ENCODE measurements at places on chromosomes 3 and 15.
A peak's percentile ranks its signal among the peaks of the same experiment; 100 is the strongest.

- no peak for DNase-seq
These were observed 43.6 kb upstream of the KLF13 start for GRCh38 chr15:31283043-31283442.

- DNase-seq: peak; percentile 19
These were observed 219.0 kb downstream of the SHQ1 start for GRCh38 chr3:72629191-72629631.

DNA sequence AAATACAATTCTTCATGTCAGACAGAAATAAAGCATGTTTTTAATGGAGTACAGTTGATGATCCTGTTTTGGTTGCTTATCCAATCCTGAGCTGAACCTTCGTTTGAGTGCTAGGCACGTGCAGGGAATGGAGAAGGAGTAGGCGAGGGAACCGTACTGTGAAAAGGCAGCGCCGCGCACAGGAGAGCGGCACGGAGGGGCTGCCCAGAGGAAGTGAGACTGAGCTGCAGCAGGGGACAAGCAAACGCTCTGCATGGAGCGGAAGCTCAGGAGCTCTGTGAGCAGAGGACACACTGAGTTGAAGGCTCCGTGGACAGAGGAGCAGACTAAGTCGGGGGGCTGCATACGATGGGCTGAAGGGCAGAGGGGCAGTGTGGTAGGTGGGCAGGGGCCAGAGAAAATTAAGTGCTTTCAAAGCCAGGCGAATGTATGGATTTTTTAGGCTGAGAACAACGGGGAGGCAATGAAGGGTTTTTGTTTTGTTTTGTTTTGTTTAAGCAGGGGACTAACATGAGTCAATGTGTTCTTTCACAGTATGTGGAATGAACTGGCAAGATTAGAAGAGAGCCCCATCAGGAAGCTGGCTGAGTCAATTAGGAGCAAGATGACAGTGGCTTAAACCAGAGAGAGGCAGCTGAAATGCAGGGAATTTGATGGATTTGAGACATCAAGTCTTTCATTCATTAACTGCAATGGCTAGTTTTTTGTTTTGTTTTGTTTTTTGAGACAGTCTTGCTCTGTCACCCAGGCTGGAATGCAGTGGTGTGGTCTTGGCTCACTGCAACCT lies 23.8 kb upstream of the TM2D3 start:
- peak; percentile 44 for DNase-seq

- DNase-seq: no peak
These were observed 283.9 kb downstream of the BCHE start for GRCh38 chr3:165553371-165553770.

DNA sequence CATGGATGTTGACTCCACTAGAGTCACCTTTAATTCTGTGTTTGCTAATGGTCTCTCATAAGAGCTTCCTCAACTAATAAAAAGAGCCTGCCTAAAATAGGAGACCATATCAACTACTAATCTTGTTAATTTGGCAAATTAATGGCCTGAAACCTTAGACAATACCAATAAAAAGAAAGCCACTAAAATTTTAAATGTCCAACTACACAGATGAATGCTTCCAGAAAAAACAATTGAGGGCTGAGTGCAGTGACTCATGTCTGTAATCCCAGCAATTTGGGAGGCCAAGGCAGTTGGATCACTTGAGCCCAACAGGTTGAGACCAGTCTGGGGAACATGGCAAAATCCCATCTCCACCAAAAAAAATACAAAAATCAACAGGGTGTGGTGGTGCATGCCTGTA lies 230.9 kb downstream of the NSUN3 start:
- DNase-seq: peak; percentile 15

GRCh38 chr3:133112666-133113065 lies 74.5 kb downstream of the TMEM108 start:
- DNase-seq: no peak

GRCh38 chr15:92082006-92082843 lies 228.7 kb downstream of the SLCO3A1 start:
- DNase-seq: peak; percentile 69

- no peak for DNase-seq
These were observed 100.7 kb upstream of the SCN10A start for GRCh38 chr3:38916706-38917105.

DNA sequence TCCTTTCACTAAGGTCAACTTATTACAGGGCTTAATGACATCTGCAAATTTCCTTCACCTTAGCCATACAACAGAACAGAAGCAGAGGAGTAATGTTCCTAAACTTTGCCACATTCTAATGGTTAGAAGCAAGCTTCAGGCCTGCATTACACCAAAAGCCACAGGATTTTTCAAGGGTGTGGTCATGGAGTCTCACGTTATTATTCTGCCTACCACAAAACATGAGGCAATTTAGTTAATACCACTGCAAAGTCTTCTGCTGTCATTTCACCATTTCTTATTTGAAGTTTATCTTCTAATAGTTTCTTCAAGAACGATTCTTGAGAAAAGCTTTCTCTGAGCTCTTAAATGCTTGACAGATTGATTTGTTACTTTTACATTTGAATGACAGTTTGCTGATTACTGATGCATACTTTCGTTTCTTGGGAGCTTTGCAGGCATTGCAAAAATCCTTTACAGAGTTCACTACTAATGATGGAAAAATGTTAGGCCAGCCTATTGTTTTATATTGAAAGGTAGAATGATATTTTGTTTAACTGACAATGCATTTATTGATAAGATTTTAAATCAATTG lies 1257.1 kb downstream of the NSUN3 start:
- DNase-seq: no peak

DNA sequence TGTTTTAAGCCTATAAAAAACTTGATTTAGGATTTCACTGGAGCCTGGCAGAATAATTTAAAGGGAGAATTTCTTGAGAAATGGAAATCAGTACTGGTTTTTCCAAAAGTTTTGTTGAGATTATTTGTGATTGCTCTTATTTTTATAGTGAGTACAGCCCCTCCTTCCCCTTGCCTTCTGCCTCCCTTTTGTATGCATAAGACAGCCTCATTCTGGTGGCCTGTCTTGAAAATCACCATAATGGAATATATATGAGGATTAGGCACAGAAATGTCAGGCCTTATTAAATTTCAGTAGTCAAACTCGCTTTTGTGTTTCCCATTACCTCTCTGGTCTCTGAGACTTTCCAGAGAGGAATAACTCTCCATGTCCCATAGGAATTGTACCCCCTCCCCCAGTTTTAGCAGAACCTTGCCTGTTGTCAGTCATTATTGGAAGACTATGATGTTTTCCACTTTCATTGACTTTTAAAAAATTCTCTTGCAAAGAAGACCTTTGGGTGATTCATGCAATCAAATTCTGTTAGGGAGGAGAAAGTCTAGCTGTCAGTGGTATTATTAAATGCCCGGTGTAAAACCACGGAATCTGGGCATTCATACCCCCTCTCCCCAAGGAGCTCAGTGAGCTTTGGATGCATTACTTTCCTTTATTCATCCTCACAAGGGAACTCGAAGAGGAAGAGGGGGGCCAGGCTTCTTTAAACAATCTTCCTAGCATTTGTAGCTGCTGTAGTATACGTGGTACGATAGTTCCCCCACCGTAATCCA lies 171.6 kb upstream of the TSC22D2 start:
- DNase-seq: no peak

- peak; percentile 86 for DNase-seq
These were observed 33.9 kb upstream of the NANOGP8 start for GRCh38 chr15:35118960-35119359.

GRCh38 chr3:57142411-57142723 lies 22.8 kb downstream of the IL17RD start:
- no peak for DNase-seq

GRCh38 chr3:32406486-32407408 lies 15.1 kb downstream of the CMTM7 start:
- DNase-seq: peak; percentile 77

DNA sequence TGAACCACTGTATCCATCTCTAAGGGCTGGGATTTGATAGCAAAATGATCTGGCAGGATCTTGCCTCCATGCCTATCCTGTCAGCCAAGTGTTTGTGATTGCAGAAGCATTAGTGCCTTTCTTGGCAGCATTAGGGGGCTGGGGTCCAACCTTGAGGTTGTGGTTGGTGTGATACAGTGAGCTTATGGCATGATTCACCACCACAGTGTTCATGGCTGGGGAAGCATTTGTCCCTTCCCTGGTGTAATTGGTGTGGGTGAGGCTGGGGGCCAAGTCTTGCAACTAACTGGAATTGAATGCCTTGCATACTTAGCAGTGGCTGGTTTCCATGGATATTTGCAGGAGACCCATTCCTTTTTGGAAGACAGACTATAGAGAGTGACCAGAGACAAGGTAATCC lies 271.0 kb upstream of the TBL1XR1 start:
- DNase-seq: no peak

- DNase-seq: no peak
These were observed 16.7 kb upstream of the THUMPD3 start for GRCh38 chr3:9346141-9346540.

- no peak for DNase-seq
These were observed 12.1 kb upstream of the SKOR1 start for GRCh38 chr15:67813104-67813634.

GRCh38 chr3:99753268-99753975 lies 64.2 kb upstream of the CMSS1 start:
- peak; percentile 34 for DNase-seq

GRCh38 chr3:16301507-16301906 lies 36.5 kb downstream of the OXNAD1 start:
- no peak for DNase-seq

GRCh38 chr15:95266451-95267061 lies 1035.2 kb downstream of the MCTP2 start:
- DNase-seq: no peak

DNA sequence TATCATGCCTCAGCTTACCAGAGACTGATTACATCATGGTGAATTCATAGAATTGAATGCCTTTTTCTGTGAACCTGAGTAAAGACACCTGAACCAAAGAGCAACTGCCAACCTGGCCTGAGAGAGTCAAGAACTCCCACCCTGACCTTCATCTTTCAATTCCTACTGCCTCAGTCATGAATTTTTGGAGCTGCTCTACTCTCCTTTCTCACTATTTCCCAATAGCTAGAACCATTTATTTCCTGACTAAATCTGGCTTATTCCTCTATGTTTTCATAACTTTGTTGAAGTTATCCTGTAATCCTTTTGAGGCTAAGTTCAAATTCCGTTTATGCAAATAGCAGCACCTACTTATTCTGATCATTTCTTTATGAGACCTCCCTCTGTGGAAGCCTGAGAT lies 712.4 kb upstream of the UBE2E2 start:
- DNase-seq: no peak

DNA sequence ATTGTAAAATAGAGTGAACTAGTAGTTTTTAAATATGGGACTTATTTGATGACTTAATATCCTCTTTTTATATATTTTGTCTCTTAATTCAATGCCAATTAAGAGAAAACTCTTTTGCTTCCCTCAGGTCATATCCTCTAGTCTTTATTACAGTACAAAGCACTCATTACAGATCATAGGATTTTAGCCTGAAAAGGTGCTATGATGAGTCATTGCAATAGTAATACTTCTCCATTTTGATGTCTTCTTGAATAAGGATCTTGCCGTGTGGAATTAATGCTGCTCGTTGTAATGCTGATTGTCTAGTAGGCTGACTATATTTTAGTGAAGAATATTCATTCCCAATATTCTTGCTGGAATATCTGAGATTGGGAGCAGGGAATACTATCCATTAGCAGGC lies 612.2 kb upstream of the GOLIM4 start:
- peak; percentile 47 for DNase-seq

DNA sequence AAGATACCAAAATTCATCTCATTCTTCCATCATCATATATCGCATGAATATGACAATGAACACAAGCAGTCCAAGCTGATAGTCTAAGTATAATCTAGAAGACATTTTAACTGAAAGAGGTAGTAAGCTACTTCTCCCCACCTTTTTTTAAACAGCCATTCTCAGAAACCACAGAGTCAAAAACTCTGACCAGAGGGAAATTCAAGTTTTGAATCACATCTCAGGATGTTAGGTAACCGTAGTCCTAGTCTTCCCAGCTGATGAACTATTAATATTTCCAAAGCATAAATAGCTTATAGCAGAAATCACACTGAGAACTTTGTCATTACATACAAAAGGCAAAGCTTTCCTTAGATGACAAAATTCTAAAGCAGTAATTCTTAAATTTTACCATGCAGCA lies 25.8 kb downstream of the NPTN start:
- DNase-seq: no peak

DNA sequence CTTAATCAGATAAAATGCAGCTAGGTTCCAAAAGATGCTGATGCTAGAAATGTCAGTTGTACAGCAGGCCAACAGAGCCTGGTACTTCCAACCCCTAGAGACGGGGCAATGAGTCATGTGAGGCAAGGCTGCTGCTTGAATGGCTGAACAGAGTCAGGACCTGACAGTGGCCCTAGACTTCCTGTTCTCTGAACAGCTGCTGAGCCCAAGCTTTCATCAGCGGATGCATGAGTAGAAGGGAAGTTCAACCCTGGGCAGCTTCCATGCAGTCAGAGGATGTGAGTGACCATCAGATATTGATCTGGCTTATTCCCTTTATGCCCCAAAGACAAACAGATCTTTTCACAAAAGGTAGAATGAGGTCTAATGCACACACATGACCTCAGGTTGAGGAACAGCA lies 282.9 kb upstream of the COL8A1 start:
- DNase-seq: no peak

GRCh38 chr3:120331076-120331475 lies 18.1 kb downstream of the LRRC58 start:
- no peak for DNase-seq

DNA sequence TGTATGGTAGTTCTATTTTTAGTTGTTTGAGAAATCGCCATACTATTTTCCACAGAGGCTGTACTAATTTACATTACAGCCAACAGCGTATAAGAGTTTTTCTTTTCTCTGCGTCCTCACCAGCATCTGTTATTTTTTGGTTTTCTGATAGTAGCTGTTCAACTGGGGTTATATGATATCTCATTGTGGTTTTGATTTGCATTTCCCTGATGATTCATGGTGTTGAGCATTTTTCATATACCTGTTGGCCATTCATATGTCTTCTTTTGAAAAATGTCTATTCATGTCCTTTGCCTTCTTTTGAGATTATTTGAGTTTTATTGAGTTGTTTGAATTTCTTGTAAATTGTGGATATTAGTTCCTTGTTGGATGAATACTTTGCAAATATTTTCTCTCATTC lies 114.6 kb downstream of the LRRK1 start:
- DNase-seq: no peak

- no peak for DNase-seq
These were observed 9.6 kb upstream of the LIPH start for GRCh38 chr3:185561958-185562357.

DNA sequence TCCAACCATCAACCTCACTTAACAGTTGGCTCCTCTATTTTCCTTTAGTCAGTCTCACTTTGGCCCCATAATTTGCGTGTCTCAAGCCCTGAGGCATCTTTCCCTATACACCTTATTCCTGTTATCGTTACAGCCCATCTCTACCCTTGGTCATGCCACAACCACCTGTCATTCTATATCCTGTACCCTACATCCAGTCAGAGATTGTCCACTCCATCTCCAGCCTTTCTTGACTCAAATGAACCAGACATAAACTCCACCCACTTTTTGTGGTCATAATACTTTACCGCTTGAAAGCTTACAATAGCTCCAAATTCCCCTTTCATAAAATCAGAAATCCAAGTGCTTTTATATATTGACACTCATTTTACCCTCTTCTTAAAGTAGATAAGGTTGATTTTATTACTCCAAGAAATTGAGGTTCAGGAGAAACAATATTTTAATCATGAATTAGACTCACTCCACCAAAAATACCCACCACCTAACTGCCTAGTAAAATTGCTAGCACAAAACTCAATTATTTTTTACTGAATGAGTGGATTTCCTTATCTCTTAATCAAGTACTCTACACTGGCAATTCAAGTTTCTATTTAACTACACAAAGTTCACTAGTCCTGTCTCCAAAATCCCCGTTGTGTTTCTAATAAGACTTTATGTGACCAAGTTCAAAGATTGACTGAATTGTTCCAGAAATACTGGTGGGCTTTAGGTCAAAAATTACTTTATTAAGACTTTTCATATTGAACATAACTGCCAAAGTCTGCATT lies 9.1 kb downstream of the CCR4 start:
- no peak for DNase-seq
